ENCODE measurements at places on chromosomes 2 and 18.

GRCh38 chr2:240970104-240970503 is 28.3 kb upstream of the SNED1 start:
- DNase-seq: no peak

GRCh38 chr2:71945603-71945959 is 202.1 kb downstream of the CYP26B1 start:
- DNase-seq: no peak

DNA sequence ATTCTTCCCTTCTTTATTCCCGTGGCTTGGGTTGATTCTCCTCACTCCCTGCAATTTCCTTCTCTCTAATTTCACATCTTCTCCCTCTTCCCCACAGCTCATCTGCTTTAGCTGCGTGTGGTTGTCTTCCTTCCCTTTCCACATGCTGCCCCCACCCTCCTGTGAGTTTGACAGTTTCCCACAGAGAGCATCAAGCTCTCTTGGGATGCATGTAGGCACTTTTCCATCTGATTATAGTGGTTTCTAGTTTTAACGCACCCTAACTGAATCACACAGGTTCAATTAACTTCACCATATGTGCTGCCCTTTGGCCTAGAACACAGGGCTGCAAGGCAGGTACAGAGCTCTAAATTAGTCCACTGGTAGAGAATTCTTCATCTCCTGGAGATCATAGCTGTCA is 110.5 kb downstream of the TACR1 start:
- DNase-seq: no peak

- no peak for DNase-seq
Observed at GRCh38 chr18:42025491-42025890, 70.5 kb downstream of the PIK3C3 start.

DNA sequence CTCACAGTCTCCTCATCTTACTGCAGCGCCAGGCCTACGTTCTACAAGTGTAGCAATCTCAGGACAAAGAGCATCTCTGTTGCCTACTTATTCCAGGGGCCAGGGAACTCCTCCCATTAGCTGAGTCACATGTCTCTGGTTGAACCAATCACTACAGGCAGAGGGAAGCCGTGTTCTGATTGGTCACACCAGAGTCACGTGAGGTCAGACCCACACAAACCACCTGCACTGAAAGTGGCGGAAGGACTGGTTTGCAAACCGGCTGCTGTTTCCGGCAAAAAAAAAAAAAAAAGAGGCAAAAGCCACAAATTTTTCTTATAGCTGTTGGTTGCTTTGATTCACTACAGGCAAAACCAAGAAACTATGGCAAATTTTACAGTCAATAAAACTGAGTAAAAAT is 21.9 kb upstream of the USP14 start:
- DNase-seq: no peak

DNA sequence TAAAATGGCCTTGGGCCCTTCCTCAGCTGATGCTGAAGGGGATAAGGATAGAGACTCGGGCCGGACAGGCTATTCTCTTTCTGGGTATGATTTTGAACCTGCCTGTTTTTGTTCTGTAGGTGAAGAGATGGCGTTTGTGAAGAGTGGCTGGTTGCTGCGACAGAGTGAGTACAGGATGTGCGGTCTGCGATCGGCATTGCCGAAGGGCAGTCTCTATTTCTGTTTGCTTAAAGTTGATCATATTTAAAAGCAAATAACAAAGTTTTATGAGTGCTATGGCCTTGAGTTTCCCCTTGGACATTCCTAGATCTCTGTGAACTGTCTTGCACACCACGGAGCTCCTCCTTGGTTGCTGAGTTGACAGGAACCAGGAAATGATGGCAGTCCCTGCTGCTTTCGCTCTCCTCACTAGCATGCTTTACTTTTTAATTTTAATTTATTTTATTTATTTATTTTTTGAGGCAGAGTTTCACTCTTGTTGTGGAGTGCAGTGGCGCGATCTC is 15.7 kb downstream of the PLEKHB2 start:
- no peak for DNase-seq

DNA sequence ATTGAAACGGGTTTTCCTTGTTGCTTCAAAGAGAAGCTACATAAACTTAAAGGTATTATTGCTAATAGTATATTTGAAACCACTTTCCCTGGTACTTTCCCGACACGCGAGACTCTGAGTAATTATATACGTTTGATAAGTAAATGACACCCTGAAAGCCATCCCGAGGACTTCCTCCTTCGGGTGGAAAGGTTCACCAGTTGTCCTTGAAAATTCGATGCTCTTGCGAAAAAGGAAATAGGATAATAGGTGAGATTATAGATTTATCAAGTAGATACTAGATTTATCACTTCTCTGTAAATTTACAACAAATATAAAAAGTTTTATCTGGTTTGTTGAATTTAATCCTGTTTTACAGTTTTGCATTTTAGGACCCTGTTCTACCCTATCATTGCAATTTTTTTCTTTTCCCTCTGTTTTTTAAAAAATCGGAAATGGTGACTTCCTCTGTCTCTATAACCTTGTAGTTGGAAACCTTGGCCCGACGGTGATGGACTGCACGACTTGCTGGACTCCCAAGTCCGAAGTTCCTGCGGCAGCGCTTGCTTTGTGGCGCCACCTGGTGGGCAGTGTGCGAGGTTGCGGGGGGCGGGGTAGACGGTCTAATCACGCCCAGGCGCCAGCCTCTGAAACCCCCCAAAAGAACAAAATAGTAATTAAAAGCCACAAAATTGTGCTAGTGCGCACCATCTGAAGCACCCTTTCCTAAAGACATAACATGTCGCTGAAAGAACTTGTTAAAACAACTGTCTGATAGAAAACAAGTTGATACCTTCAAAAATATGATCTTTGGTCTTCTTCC is 972 bp upstream of the DLX2 start:
- peak; percentile 84 for DNase-seq

- no peak for DNase-seq
Observed at GRCh38 chr18:36181898-36182506, 5.3 kb upstream of the MOCOS start.

DNA sequence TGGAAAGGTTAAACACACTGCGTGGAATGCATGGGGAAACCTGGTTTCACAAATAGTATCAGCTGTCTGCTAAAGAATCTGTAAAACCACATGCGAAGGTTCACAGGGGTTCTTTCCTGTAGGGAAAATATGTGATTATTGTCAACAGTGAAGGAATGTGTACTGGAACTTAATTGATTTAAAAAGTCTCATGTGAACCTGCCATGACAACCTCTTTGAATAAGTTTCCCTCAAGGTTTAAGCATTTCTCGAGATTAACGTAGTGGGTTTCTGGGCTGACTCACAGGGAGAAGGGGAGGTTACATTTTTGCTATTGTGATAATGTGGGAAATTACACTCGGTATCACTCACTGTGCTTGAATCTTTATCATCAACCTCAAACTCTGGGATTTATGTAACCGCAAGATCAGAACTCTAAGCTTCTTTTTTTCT is 28.2 kb upstream of the IL1R1 start:
- no peak for DNase-seq

DNA sequence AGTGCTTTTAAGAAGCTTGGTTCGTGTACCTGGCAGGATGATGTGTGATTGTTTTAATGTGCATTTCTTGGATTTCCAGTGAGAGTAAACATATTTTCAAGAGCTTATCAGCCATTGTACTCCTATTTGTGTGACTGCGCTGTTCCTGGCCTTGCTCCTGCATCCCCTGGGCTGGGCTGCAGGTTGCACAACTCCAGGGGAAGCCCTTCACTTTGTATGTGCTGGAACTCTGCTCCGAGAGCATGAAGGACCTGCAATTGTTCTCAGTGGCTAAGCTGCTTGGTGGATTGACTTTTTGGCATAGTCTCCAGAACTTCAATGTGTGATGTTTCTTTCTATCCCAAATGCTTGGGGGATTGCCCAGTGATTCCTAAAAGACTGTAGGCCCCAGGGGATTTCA is 18.8 kb downstream of the ATP6V1C2 start:
- DNase-seq: no peak

DNA sequence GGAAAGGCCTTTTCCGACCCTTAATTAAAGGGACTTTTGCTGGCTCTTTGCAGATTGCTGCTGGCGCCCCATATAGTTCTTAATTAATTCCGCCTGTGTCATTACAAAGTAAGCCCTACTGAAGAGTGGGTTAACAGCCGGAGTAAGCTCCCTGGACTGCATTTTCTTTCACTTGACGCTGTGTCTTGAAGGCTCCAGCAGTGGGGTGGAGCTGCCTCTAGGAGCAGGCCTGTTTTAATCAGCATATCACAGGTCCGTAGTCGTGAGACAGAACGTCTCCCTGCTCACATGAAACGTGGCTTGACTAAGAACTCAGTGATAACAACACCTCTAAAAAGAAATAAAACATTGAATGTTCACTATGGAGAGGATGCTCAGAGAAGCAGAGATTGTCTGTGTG is 329.9 kb upstream of the RAB12 start:
- DNase-seq: no peak

- no peak for DNase-seq
Observed at GRCh38 chr2:42893047-42893758, 100.8 kb upstream of the HAAO start.

DNA sequence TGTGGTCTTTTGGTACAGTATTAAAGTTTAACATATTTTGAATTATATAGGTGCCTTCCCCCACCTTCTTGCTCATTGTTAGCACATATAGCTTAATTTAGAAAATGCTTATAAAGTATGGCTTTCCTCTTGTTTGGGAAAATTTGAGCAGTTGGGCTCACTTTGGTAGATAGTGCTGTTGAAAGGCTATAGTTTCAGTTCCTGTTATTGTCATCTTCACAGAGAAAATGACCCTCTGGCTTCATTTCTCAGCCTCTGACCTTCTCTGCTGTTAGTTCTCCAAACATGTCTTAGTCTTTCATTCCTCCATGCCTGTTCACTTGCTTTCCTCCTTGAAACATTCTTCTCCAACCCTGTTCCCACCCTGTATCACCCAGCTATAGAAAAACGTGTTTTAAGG is 200.6 kb downstream of the WDR7 start:
- DNase-seq: no peak

GRCh38 chr2:48362515-48362914 is 167.4 kb upstream of the STON1 start:
- no peak for DNase-seq

GRCh38 chr18:78974115-78974761 is 5.4 kb upstream of the SALL3 start:
- no peak for DNase-seq

DNA sequence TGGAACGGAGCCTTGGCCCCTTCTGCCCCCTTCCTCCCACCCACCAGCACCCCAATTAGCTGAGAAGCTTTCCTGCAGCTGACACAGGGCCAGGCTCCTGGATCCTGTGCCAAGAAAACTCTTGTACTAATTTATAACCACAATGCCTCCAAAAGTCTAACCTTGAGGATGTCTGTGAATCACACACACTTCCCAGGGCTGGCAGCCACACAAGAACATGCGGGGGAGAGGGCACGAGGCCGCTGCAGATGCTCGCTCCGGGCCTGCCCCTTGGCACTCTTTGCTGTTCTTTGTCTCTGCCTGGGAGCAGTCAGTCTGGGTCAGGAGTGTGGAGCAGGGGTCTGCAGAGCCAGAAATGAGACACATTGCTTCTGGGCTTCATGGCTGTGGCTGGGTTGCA is 62.7 kb upstream of the KIF5C start:
- DNase-seq: no peak

Data from HL-60 (cell line).